ENCODE measurements at places on chromosomes 1 and 21.

DNA sequence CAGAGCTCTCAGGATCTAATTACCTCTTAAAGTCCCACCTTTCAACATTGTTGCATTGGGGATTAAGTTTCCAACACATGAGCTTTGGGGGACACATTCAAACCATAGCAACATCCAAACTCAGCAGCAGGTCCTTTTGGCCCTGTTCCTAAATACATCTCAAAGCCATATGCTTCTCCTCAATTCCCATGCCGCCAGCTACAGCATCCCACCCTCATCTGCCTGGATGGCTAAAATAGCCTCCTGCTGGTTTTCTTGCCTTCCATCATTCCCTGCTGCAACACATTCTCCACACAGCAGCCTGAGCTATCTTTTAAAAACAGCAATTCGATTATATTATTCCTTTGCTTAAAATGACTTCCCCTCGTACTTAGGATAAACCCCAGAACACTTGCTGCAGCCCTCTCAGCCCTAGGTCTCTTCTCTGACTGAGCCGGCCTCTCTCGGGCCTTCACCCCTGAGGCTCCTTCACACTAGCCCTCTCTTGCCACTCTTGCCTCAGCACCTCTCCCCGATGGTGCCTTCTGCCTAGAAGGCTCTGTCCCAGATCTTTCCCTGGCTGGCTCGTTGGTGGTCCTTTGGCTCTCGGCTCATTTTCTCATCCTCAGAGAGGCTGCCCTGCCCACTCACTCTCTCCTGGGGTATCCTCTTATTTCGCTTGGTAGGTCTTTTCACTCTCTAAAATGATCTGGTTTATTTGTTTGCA lies 16.5 kb downstream of the MYBPH start:
- DNase-seq, result no peak

GRCh38 chr1:47575855-47576757 lies 138.3 kb downstream of the FOXD2 start:
- peak; percentile 70 for DNase-seq

DNA sequence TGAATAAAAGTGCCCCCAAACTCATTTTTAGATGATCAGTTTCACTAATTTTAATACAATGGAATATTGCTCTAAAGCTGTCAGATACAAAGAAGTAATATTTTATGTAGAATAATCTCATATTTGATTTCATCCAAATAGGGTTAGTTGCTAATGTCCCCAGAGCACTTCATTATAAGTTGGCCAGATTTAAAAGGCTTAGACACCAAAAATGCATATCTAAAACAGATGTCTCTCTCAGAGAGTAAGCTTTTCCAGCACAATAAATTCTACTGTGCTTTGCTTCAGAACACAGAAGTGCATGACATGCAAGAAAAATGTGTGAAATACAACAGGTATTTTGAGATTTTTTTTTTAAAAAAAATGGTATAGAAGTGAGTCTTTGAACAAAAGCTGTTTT lies 194.2 kb downstream of the LRRIQ3 start:
- no peak for DNase-seq

GRCh38 chr1:151156515-151156819 lies at the start of gene TNFAIP8L2:
TSS of gene TNFAIP8L2 (plus strand) at chr1:151156649. CDS start at chr1:151158698, 2,049 bp downstream.
- no peak for DNase-seq

- DNase-seq, result no peak
Observed at GRCh38 chr1:248625971-248626370, 8.9 kb downstream of the OR2T11 start.

- DNase-seq, result no peak
Observed at GRCh38 chr1:210617293-210617692, 288.6 kb downstream of the HHAT start.

DNA sequence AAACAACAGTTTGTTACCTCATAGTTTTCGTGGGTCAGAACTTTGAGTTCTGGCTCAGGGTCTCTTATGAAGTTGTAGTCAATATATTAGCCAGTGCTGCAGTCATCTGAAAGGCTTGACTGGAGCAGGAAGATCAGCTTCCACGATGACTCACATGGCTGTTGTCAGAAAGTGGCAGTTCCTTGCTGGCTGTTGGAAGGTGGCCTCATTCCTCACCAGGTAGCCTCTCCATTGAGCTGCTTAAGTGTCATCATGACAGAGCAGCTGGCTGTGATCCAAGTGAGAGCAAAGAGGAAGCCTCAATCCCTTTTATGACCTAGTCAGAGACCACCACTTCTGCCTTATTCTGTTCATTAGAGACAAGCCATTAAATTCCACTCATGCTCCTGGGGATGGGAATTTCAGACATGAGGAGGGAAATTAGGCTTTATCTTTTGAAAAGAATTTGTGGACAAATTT lies 5.6 kb downstream of the OSBPL9 start:
- peak; percentile 30 for DNase-seq

- no peak for DNase-seq
Observed at GRCh38 chr1:197435224-197435623, 167.2 kb downstream of the CRB1 start.

DNA sequence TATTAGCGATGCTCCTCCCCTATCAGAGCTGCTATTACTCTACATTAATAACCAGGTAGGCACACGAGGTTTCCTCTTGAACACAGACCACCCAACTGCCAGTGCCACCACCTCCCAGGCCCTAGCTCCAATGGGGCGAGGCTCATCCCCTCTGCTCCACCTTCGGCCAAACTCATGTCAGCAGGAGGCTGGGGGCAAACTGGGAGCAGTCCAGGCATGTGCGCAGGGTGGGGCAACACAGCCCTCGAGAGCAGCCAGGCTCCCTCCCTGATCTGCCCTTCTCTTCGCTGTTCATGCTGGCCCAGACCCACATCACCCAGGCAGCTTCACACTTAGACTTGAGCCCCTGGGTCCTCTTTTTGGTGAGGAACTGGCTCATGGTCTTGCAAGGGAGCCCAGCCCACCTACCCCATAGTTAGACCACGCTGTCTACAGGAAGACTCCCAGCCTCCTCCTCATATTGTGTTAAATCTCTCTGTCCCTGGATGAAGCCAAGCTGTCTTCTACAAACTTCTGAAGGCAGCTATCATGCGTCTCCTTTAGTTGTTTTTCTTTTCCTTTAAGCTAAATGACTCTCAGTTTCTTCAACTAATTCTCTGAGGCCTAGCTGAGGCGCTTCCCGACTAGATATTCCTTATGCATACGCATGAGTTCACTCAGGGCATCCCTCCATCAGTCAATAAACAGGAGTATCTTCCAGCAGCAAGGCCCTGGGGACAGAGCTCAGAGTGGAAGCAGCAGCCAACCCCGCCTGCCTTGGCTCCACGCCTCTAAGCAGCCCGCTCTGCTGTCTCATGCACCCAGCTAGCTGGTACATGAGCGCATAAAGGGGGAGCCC lies 12.0 kb downstream of the TMEM9 start:
- no peak for DNase-seq

DNA sequence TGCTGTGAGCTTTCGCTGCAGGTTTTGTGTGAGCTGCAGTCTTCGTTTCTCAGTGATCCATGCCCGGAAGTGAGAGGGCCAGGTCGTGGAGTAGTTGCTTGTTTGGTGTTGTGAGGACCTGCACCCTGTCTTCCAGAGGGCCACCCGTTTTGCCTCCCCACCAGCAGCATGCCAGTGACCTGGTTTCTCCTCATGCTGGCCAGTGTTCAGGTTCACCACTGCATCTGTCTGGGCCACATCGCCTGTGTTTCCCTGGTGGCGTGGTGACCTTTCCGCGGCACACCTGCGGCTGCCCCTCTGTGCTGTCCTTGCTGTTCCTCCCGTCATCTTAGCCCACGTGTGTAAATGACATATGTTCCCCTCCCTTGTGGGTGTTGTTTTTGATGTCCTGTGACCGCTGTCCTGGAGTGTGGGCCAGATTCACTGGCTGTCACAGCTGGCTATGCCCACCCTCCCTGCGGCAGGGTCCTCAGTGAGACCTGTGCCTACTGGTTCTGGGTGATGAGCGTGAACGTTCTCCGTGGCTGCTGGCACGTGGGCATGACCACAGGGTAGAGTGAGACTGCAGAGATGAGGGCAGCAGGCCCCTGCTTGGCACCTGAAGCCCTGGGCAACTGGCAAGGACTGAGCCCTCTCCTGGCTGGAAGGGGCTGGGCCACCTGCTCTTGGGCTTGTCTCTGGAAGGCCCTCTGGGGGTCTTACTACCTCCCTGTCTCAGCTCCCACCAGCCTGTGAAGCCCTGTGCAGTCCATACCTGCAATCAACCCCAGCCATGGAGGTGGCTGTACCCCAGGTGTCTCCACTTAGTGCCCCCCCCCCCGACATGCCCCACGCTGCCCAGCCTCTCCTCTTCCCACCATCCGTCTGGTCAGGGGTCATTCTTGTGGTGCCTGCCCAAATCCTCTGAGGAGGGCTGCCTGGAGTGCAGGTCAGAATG lies 7.3 kb downstream of the IBA57 start:
- DNase-seq, result no peak

DNA sequence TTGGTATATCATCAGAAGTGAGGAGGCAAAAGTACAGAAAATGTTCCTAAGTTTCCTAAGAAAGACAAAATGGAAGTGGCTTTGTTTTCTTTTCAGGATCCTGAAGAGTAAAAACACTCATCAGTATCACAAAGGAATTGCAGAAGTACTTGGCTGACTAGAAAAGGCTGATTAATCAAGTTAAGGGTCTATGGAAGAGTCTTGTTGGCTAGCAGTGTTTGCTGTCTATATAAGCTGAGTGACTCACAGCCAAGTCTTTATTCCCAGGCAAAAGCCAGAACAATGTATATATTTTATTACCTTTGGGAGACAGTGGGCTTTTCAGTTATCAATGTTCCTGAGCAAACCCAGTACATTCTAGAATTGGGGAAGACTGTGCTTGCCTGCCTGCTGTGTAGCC lies 777.0 kb downstream of the PLA2G4A start:
- peak; percentile 22 for DNase-seq
